NCI-H1436 treated with DMSO at 0.1 percent for 48 hours (cell line): ENCODE measurements at places on chromosomes 4 and X.

DNA sequence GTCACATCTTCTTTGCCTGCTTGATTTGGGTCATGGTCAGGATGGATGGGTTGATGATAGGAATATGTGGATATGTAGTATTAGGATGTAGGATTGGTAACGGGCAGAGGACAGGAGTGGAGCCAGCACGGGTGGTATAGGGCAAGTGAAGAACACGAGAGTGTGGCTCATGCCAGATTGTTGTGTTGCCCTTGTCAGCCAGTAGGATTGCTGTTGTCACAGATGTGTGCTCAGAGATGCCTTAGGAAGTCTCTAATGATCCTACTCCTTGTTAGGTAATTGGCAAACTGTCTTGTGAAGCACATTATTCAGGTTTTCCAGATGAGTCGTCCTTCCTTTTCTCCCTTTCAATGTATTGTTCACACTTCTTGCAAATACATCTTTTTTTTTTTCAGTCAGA, 5.5 kb downstream of the ATP10D start:
- DNase-seq = no peak

GRCh38 chr4:151674804-151675391, 85.9 kb downstream of the GATB start:
- DNase-seq = no peak

DNA sequence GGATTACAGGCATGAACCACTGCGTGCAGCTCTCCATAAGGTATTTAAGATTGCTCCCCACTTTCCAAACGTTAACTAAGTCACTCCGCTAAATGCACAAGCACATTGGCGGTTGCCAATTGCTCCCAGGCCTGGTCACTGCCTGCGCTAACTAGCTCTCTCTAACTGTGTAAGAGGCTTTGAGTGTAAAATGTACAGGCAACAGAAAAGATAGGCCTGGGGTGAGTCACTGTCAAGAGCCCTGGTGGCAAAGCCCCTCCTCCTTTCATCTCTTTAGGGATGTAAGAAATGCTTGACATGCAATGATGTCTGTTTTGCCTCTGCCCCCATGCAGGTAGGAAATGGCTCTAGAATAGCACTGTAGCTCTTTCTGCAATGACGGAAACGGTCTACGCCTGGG, 329.7 kb upstream of the GATB start:
- DNase-seq = no peak

- DNase-seq = no peak
Observed at GRCh38 chrX:10926404-10926803, 184.7 kb upstream of the HCCS start.

DNA sequence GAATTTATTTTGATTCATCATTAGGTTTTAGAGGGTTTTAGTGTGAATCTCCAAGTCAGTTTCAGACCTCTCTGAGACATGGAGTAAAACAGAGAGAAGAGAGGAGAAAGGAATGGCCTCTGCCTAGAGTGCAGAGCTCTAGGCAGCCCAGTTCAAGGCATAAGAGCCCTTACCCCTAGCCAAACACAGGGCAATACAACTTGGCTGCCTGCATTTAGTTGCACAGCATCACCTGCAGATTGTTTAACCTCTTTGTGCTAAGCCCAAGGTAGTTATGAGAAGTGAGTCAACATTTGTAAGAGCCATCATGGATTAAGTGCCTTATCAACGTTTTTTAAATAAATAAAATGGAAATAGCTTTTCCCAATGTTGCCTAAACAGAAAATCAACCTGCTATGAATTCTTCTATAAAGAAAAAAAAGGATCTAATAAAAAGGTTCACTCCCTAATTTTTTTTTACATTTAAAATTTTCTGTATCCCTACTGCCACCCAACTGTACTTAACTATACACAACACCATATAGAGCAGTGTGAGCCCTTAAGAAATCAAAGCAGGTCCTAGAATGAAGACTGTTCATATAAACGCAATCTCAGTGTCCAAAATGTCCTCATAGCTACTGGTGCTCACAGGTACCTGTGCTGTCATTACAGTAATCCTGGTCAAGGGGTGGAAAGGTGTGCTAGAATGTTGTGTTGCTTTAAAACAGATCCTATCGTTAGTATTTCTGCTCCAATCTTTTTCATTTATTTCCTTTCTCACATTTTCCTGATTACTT, 36.0 kb downstream of the PF4 start:
- DNase-seq = no peak

GRCh38 chr4:158015241-158015640, 157.6 kb downstream of the GASK1B start:
- no peak for DNase-seq

- no peak for DNase-seq
Observed at GRCh38 chr4:112515198-112516065, 548 bp downstream of the NEUROG2 start.

DNA sequence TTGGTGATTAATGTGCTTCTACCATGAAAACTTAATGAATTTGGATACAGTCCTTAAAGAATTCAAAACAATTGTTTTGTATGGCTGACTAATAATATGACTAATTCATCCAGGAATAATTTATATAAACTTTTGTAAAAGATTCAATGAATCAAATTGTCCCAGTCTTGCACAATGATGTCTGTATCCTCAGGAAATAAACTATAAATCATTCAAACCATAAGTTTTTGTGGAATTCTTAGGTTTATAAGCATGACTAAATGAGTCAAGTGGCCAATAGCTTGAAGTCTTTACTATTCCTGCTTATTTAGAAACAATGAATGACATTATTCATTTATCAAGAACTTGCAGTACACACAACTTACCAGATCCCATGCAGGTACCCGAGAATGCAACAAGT, 935.0 kb upstream of the INTU start:
- no peak for DNase-seq

- DNase-seq = no peak
Observed at GRCh38 chr4:131288441-131288840, 1860.7 kb upstream of the PCDH10 start.

GRCh38 chrX:130120746-130121504, 10.6 kb upstream of the ELF4 start:
- no peak for DNase-seq
